Muscle of leg (tissue), 16 donors: ENCODE measurements at places on chromosomes 1 and 21. TPM values are rescaled to one million over a fixed set of nuclear protein-coding genes. Genes with fewer than 3 reads are reported as not detected.

GRCh38 chr1:180563026-180563827 lies 4.5 kb downstream of the OVAAL start:
- DNase-seq, result no peak

- peak; percentile 32 for DNase-seq
Measured at GRCh38 chr1:244325056-244325758, 126.5 kb downstream of the ADSS2 start.

- DNase-seq, result peak; percentile 47
Measured at GRCh38 chr1:85316321-85316720, 39.9 kb upstream of the BCL10 start.

GRCh38 chr1:56788102-56788501 lies 31.1 kb downstream of the FYB2 start:
- no peak for DNase-seq

GRCh38 chr1:180092931-180093650 lies 61.6 kb upstream of the QSOX1 start:
- no peak for DNase-seq

DNA sequence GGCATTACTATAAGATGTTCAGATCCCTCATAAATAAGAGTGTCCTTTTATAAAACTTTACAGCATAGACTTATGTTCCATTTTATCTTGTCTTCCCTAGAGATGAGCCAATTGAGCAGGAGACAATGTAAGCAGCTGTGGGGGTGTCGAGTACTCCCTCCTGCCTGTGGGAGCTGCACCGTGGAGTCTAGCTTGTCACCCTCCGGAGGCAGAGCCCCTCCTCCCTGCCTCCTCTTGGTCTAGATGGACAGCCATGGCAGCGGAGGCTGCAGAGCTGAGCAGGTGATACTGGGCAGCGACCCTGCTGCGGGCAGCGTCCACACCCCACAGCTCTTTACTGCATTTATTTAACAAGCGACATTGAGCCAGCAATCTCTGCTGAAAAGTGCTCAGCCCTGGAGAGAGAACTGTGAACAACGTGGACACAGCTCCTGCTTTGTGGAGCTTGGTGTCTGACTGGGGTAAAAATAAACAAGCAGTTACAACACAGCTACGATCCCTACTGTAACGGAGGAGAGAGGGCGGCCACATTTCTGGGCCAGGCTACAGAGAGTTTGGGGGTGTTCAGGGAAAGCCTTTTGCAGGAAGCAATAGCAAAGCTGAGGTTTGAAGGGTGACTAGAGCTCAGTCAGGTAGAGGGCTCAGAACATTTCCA lies 12.8 kb upstream of the KIF21B start:
- no peak for DNase-seq

DNA sequence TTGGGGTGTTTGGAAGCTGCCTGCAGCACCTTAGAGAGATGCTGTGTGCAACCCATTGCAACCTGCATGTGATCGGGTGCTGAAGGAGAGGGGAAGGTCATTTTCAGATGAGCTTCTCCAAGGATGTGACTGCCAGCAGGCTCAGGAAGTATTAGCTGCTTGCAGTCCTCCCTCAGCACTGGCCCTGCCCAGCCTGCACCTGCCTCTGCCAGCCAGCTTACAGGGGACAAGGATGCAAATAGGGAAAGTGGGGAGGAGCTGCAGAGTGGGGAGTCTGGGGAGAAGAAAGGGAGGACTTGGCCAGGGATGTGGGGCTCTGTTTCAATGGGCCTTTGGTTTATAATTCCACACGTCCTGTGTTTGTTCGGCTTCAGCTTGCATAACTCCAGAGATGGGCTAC lies 254.5 kb downstream of the RRAGC start:
- no peak for DNase-seq

Gene SYNC
- total RNA-seq, result 46.3 TPM

DNA sequence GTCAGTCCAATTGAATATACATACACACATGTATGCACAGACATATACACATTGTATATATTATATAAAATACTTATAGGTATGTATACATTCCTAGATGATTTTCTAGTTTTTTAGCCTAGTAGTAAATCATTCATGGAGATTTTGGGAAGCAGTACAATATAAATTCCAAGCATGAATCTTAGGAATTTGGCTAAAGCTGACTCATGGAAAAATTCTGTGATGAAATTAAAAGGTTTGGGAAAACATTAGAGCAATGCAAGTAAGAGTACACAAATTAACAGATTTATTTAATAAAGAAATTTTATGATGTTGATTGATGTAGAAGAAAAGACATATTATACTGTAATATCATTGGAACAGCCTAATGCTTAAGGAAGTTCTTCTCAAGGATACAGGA lies 43.7 kb upstream of the PTGFR start:
- DNase-seq, result no peak

- peak; percentile 38 for DNase-seq
Measured at GRCh38 chr21:17542371-17543011, 29.6 kb downstream of the CXADR start.
